ENCODE measurements at places on chromosomes 1 and 21.

GRCh38 chr1:112445596-112445995 lies 49.6 kb downstream of the CTTNBP2NL start:
- DNase-seq: no peak

GRCh38 chr1:36068866-36069265 lies 15.0 kb upstream of the TEKT2 start:
- DNase-seq: no peak

GRCh38 chr21:38263493-38263892 lies 6.7 kb downstream of the KCNJ15 start:
- no peak for DNase-seq

DNA sequence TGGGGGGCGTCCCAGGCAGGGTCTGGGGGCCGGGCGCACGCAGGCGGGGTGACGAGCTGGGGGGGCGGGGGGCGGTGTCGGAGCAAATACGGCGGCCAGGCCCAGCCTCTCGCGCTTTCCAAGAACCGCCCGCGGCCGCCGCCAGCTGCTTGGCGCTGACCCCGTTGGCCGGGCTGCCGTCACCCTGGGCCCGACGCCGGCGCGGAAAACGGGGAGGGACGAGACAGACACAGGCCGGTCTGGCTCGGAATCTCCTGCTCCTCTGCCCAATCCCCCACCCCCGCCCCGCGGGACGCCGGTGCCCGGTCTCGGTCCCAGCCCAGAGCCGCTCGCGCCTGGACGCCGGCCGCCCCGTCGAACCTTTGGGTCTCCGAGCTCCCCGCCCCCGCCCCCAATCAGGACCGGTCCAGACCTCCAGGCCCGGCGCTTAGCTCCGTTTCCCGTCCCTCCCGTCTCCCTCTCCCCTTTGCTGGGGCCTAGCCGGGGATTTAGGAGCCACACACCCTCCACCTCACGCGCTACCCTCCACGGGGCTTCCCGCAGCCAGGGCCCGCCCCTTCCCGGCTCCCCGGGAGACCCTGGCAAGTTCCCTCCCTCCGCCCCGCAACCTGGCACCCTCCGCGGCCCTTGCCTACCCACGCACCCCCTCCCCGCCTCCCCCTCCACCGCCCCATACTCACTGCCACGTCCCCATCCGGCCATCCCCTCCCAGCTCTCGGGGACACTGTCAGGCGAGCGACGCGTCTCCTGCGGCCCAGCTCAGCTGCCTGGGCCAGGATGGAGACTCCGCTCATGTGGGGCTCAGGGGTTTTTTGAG lies 800 bp upstream of the MMP23B start:
- DNase-seq: peak; percentile 29

- DNase-seq: no peak
Measured at GRCh38 chr1:94579876-94580294, 38.3 kb upstream of the F3 start.

- DNase-seq: no peak
Measured at GRCh38 chr1:68232289-68233148, at the start of gene WLS. TSS of gene WLS (minus strand) at chr1:68232523. CDS start at chr1:68232299, 224 bp downstream.

DNA sequence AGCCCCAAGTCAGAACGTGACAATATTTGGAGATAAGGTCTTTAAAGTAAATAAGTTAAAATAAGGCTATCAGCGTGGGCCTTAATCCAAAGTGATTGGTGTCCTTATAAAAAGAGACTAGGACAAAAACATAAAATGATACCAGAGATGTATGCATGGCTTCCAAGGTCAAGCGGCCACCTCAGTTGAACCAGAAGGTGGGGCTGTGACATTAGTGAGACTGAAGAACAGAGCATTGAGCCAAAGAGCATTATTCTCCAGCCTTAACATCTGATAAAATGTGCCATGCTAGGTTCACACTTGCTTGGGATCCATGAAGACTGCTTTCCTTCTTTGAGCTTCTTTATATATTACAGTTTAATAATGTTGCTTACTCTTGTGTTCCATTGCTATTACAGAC lies 554.6 kb downstream of the PLA2G4A start:
- no peak for DNase-seq

- DNase-seq: no peak
Measured at GRCh38 chr1:245790441-245790840, 635.7 kb downstream of the KIF26B start.

GRCh38 chr1:22876359-22877111 lies 96.1 kb downstream of the LACTBL1 start:
- no peak for DNase-seq

DNA sequence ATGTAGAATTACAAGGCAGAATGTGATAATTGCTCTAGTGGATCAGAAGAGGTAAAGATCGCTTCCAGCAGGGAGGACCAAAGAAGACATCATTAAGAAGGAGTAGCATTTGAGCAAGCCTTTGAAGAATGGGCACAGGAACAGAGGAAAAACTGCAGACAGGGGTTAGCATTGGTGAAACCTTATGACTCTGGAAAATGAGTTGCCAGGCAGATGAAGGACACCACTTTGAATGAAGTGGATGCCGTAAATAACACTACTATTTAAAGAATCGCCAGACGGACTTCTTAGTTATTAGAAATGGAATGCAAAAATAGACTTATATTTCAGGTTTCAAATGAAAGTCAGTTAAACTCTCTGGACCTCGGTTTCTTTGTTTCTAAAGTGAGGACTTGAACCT lies 727.7 kb downstream of the USP25 start:
- DNase-seq: no peak

GRCh38 chr1:47689894-47690293 lies 252.1 kb downstream of the FOXD2 start:
- DNase-seq: no peak

GRCh38 chr21:43849532-43850299 lies 15.3 kb upstream of the AGPAT3 start:
- no peak for DNase-seq

DNA sequence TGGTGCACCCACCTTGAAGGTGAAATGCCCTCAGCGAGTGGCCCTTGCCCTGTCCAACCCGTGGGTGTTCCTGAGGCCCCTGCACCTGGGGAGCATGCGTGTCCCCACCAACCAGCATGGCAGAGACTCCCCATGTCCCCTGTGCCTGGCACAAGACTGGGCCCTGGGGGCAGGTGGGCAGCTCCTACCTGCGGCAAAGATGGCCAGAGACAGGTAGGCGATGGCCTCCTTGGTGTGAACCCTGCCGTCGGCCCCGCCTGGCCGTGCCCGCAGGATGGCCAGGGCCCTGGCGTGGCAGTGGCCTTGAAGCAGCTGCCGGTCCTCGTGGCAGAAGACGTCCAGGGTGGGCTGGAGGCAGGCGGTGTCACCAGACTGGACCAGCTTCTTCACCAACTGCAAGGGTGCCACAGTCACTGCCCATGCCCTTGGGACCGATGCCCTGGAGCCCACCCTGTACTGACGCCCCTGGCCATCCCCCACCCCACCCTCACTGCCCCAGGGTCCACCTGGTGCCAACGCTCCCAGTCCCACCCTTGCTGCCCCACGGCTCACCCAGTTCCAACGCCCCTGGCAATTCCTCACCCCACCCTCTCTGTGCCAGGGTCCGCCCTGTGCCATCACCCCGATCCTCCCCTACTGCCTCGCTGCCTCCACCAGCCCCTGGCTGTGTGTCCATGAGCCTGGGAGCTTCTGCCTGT lies 15.7 kb downstream of the TTC34 start:
- no peak for DNase-seq
